ENCODE measurements at places on chromosomes 11 and 22. TPM values are rescaled to one million over a fixed set of nuclear protein-coding genes. Genes with fewer than 3 reads are reported as not detected.

GRCh38 chr11:134358165-134358855, 26.5 kb downstream of the GLB1L2 start:
- no peak for DNase-seq

DNA sequence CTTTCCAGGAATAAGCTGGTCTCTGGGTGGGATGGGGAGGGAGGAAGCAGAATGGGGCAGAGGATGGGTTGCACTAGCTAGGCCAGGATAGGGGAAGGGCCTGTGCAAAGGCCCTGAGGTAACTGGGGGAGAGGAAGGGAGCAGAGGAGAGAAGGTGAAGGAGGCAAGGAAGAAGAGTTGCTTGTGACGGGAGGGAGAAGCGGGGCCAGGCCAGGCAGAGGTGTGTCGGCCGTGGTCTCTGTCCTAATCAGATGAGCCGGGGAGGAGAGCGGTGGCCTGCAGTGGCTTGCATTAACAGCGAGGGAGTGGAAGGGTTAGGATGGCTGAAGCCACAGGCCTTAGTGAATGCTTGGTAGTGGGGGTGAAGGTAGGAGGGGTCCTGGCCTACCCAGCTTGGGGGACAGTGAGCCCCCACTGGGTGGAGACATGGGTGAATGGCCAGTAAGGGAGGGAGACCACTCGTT, 6.0 kb upstream of the DERL3 start:
- DNase-seq: no peak

DNA sequence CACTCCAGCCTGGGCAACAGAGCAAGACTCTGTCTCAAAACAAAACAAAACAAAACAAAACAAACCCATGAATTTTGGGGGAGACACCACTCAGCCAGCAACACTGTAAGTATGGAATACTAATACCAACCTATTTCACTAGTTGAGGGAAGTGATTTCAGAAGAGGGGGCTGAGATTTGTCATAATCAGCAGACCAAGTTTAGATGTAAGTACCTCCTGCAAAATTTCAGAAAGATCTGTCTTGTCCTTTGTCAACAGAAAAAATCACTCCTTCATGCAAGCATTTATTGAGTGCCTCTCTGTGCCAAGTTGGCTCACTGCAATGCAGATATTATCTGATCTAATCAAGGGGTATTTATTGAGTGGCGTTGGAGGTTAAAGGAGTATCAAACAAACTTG, 23.4 kb upstream of the ADA2 start:
- no peak for DNase-seq

- peak; percentile 79 for DNase-seq
These were observed 7.1 kb downstream of the PRPF19 start for GRCh38 chr11:60899046-60899936.

DNA sequence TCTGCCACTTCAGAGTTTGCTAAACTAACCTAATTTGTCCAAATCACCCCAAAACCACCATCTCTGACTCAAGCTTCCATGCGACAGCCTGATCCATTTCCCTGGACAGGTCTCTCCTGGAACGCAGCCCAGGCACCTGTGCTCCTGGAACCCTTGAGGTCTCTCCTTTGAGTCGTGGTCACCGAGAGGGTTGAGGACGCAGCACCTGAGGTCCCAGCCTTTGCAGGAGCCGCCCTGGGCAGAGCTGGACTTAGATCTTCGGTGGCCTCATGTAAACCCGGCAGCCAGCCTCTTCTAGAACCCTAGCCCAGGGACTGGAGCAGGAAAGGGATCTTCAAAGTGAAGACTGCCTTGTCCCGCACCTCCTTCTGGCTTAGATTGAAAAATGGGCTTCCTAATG, 37.6 kb downstream of the ASRGL1 start:
- DNase-seq: no peak

DNA sequence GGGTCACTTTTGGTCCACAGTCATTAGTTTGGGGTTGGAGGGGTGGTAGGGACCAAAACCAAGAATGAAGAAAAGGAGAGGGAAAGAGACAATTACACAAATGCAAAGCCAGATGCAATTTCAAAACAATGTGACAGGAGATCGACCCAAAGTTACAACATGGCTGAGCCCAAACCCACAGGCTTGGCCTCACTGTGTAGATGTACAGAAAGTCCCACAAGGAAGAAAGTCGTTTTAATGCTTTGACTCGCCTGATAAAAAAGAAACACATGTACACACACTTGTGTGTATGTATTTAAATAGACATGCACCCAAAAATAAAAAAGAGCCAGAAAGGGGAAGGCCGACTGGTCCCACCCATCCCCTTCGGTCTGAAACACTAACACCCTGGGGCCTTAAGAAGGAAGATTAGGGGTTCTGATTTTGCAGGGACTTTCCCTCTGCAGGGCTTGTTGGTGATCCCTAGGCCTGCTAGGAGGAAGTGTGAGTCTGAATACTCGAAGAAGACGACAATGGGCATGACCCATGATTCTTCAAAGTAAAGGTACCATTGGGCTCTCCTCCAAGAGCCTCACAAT, 104.1 kb downstream of the ETS1 start:
- DNase-seq: no peak

Gene CARNS1
- total RNA-seq: under 0.01 TPM

- DNase-seq: peak; percentile 17
These were observed 22.8 kb downstream of the FLRT1 start for GRCh38 chr11:64058494-64058893.

DNA sequence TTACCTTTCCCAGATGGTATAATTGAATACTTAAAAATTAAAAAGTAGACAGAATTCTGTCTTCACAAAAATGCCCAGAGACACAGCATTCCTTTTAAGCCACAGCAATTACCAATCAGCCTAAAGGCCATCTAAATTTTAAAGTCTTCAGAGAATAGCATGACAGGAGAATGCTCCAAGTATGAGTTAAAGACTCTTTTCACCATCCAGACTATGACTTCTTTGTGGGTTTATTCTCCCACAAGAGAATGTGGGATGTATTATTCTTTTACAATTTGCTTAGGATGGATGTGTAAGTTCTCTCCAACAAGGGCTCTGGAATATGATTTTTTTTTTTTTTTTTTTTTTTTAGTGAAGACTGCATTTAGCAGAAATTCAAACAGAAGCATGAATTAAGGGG, 249.9 kb downstream of the TTC28 start:
- no peak for DNase-seq

Gene GRK3
- 0.20 TPM for total RNA-seq

DNA sequence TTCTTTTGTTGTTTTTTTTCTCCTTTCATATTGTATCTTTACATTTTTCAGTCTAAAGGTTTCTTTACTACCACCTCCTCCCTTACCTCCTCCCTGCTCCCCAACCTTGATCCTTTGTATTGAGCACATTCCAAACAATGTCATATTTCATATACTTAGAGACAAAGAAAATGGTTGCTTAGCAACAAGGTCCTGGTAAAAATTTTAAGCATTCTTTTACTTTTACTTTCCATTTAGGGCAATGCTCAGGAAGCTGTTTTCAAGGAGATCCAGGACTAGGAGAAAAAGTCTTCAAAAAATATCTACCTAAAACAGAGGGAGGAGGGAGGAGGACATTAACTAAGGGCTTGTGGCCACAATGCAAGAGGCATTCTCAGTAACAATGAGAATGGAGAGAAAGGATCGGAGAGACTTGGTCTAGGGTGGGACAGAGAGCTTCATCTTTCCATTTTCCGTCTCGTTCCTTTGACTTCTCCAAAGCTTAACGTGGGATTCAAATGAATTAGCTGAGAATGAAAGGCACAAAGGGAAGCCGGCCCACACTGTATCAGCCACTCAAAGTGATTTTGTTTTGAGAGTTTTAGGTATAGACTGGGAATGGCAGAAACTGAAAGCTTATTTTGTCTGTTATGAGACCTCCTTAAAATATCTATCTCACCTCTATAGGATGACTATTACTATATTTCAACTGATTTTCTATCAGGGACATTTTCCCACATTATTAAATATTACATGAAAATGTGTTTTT, 455.7 kb downstream of the RAB38 start:
- DNase-seq: peak; percentile 15

DNA sequence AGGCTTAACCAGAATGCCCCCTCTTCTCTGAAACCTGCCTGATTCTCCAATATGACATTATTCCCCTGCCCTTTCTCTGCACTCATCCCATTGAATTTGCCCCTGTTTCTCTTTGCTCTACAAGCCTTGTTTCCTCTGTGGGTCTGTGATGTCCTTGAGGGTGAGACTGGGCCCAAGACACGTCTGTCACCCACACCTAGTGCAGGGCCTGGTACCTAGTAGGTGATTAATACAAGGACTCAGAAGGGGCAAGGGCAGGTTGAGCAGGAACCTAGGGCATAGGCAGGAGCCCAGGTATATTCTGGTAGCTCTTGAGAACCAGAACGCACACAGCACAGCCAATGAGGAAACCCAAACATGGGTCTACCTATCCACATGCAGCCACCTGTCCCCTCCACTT, 81.9 kb upstream of the HMGXB4 start:
- no peak for DNase-seq

Gene TMEM45B
- total RNA-seq: 0.99 TPM

DNA sequence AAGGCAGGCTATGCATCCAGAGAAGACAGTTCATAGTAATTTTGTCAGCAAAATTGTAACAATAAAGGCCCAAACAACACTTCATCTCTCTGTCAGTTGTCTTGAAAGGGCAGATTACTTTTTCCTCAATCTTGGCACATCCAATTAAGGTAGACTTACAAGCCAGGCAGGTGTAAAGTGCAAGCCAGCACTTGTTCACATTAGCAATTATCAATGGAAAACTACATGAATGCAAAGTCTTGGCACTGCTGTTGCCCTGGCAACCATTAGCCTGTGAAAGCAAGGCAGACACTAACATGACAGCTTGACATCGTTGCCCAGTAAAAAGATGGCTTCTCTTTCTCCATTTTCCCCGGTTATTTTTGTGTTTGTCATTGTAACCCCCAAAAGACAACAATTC, 677.2 kb upstream of the TENM4 start:
- no peak for DNase-seq

Gene MMP7
- 10.0 TPM for total RNA-seq

DNA sequence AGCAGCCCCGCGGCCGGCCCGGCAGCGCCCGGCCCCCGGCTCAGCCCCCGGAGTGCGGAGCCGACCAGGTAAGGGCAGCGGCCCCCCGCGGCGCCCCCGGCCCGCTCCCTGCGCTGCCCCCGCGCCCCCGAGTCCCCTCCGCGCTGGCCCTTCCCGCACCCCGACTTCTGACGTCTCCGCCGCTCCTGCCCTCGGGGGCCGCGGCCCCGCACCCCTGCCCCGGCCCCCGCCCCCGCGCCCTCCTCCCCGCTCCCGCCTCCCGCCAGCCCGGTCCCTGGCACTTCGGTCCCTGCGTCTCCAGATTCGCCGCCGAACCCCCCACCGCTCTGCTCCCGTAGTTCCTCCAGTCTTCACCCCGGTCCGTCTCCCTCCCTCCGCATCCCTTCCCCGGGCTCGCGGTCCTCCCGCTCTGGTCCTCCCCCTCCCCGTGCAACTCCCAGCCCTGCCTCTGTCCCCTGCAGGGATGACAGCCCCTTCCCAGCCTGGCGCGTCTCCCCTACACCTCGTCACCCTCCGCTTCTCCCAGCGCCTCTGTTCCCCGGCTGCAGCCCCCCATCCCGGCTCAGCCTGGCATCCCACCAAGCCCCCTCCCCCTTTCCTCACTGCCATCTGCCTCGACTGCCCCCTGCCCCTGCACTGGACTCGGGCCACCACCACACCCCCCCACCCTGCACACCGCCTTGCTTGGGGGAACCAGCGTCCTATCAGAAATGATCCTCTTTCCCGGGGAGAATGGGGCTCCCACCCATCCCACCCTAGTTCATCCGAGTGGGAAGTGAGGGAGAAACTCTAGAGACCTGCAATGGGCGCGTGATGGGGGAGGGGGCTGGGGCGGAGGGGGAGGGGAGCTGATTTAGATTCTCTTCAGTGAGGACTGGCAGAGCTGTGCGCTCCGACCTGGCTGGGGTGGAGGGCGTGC, 531 bp downstream of the GRIK4 start:
- no peak for DNase-seq

Gene DCDC1
- total RNA-seq: not detected

Gene C11orf87
- total RNA-seq: not detected

Gene NDUFV1
- 143 TPM for total RNA-seq

GRCh38 chr11:112334381-112334780, 73.7 kb upstream of the PLET1 start:
- DNase-seq: no peak

DNA sequence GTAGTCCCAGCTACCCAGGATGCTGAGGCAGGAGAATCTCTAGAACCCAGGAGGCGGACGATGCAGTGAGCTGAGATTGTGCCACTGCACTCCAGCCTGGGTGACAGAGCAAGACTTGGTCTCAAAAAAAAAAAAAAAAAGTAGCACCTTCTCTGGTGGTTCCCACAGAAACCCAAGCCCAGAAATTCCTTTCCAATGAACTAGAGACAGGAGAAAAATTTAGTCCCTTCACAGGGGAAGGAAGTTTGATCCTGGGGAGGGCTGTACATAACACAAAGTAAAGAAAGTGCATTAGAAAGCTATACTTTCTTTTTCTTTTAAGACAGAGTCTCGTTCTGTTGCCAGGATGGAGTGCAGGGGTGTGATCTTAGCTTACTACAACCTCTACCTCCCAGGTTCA, 25.5 kb upstream of the APOA1 start:
- no peak for DNase-seq

DNA sequence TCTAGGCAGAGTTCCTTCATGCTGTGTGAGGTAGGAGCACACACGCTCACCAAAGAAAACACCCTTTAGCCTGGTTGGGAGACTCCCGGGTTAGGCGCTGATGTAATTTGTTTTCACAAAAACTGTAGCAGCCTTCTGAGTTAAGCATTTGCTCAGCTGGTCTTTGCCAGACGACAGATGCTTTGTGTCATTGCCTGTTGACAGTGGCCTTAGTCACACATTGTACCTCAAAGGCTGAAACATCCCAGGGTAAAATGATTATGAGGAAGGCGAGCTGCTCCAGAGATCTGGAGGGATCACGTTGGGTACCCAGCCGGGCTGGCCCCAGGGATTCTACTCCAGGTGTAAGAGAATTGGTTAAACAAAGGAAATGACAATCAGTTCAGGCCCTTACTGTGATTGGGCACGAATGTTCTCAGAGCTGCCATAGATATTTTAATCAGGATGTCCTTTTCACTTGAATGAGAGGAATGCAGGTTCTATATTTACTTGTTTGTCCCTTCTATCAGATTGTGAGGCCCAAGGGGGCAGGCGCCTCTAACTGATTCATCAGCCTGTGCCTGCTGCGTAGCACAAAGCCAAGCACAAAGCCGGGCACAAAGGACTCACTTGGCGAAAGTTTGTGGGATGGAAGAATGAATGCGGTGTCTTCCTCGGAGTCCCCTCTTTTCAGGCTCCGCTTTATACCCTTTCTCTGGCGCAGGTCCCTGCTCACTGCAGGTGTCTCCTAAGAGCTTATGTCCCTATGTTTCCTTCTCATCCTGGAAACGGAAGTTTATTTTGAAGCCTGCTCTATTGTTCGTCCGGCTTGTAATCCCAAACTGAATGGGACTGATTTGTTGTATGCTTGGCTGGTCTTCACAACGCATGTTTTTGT, 47.1 kb downstream of the ADM start:
- DNase-seq: peak; percentile 96

GRCh38 chr22:48633996-48634836, 1193.5 kb downstream of the BRD1 start:
- DNase-seq: no peak

Gene ENTHD1
- total RNA-seq: not detected

Measured in lung microvascular endothelial cell (primary cell).